ENCODE measurements at places on chromosomes 1 and 21.

- no peak for DNase-seq
Measured at GRCh38 chr1:101275672-101276071, 38.9 kb downstream of the S1PR1 start.

GRCh38 chr1:187938092-187938491 lies 1109.3 kb downstream of the PLA2G4A start:
- DNase-seq, result no peak

GRCh38 chr1:59032228-59032627 lies 248.4 kb upstream of the JUN start:
- no peak for DNase-seq

- DNase-seq, result no peak
Measured at GRCh38 chr1:223827193-223827663, 18.5 kb downstream of the TP53BP2 start.

DNA sequence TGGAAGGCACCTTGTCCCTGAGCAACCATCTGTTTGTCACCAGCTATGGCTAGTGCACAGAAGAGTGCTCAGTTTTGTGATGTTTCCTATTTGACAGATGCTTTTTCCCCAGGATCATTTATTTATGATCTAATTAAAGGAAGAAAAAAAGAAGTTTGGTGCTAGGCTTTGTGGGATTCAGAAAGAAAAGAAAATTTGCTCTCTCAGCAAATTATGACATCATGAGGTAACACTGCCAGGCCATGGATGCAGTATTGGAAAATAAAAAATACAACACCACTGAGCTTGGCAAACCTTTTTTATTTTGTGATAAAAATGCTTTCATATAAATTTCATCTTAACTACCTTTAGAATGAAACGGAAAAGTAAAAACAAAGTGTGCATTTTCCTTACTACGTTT lies 15.5 kb upstream of the ADAM30 start:
- DNase-seq, result no peak

DNA sequence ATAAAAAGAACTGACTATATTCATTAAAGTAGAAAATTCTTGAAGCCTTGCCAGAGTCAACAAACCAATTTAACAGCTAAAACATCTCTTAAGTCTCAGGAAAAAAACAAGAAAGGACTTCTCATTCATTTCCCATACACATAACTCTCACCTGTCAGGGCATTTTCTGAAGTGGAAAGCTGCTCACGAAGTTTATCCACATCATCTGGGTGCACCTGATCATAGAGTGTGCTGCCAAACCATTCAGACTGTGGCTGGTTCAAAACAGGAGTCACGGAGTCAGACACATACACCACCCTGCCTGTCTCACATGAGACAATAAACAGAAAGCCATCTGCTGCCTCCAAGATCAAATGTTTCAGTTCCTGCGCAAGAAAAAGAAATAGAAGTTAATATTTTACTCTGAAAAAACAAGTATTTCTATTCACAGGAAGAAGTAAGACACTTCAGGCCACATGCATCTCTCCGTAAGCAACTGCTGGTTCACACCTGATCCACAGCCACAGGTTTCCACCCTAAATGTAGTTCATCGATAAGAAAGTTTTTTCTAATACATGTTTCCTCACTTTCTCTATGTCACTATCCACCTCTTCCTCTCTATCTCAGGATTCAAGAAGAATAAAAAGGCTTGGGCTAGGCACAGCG lies 28.2 kb upstream of the CTSK start:
- DNase-seq, result no peak

DNA sequence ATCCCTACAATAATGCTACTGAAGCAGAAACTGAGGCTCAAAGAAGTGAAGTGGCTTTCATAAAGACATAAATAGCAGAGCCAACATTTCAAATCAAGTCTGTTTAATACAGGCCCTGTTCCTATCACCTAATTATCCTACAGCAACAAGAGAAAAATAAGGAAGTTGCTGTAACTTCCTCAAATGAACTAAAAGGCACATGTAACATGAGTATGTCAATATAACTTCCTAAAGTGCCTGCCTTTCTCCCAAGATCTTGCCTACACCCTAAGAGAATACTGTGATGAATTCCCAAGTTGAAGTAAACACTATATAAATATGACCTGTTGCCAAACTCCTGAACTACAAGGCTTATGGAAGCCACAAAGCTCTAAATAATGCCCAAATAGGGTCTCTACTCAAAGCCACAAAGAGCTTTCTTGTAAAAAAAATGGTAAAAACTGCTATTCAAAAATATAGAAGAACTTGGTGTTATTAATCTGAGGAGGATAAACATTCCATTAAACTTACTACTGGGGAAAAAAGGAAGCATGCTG lies 8.6 kb downstream of the BEND5 start:
- DNase-seq, result no peak

- no peak for DNase-seq
Measured at GRCh38 chr1:235275836-235276235, 52.1 kb downstream of the ARID4B start.

- DNase-seq, result peak; percentile 73
Measured at GRCh38 chr1:2840036-2840809, 38.7 kb upstream of the TTC34 start.

- no peak for DNase-seq
Measured at GRCh38 chr1:41764656-41765055, 154.1 kb downstream of the HIVEP3 start.

DNA sequence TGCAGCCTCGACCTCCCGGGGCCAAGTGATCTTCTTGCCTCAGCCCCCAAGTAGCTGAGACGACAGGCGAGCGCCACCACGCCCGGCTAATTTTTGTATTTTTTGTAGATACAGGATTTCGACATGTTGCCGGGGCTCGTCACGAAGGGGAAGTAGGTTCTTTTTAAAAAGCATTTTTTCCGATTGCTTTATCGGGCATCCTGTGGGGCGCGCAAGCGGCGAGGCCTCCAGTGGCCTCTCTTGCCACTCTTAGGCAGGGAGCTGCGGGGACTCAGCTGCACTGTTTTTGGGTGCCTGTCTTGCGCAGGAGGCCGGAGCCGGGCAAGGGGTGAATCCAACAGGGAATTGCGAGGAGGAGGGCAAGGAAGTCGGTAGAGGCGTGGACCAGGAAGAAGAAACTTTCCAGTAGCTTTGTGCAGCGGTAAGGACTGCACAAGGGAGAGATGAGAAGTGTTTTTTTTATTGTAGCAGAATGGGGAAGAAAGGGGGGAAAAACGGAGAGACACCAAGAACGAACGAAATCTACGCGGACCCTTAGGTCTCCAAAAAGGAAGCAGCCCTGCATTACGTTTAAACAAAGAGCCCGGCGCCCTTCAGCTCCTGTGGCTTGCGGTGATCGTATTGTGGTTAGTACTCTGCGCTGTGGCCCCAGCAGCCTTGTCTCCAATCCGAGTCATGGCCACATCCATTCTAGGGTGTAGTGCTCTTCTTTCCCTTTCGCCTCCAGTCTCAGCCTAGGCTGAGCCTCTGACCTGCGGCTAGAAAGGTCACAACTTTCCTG lies 164.8 kb downstream of the PPIAL4G start:
- DNase-seq, result peak; percentile 66

GRCh38 chr1:62436039-62436465 lies 797 bp upstream of the USP1 start:
- DNase-seq, result peak; percentile 99

- DNase-seq, result no peak
Measured at GRCh38 chr1:155856257-155856974, 598 bp downstream of the GON4L start.

DNA sequence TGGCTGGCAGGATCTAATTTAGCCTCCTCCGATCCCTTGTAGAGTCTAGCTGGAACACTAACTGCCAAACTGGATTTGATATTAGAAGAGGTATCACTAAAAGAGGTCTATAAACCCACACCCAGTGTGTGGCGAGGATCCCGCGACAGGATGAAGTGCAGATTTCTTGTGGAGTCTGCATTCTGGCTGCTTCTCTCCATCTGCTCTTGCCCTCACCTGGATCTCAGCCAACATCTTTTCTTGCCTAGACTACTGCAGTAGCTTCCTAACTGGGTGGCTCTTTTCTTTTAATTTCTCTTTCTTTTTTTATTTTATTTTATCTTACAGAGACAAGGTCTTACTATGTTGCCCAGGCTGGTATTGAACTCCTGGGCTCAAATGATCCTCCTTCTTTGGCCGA lies 48.9 kb upstream of the CAPZB start:
- no peak for DNase-seq

DNA sequence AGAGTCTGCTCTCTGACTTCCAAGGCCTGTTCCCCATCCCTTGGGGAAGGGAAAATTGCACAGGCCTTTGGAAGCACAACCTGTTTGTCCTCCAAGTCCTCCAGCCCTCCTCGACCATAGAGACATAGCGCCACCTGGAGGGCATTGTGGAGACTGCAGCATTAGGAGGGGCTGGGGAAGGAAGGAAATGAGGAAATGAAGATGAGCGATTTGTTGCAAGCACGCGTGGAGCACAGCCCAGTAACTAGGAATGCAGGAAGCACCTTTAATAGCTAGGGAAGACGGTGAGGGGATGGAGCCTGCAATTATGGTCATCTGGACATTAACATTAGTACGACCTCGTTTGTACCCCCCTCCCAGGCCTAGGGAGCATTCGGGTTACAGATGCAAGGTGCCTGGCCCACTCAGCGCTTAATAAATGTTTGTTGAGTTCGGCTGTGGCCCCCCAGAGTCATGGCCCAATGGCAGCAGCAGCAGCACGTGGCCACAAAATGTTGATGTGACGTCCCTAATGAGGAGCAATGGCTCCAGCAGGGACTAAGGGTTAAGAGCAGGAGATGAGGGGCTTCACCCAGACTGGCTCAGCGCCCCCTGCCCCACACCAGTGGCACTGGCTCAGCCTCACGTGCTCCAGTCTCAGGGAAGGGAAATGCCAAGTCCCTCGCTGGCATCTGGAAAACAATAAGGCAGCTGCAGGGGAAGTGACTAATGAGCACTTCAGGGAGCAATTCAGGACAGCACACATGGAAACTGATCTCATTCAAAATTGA lies 8.0 kb upstream of the CAMK2N1 start:
- peak; percentile 81 for DNase-seq

GRCh38 chr1:75707191-75707590 lies 17.3 kb upstream of the ACADM start:
- no peak for DNase-seq

DNA sequence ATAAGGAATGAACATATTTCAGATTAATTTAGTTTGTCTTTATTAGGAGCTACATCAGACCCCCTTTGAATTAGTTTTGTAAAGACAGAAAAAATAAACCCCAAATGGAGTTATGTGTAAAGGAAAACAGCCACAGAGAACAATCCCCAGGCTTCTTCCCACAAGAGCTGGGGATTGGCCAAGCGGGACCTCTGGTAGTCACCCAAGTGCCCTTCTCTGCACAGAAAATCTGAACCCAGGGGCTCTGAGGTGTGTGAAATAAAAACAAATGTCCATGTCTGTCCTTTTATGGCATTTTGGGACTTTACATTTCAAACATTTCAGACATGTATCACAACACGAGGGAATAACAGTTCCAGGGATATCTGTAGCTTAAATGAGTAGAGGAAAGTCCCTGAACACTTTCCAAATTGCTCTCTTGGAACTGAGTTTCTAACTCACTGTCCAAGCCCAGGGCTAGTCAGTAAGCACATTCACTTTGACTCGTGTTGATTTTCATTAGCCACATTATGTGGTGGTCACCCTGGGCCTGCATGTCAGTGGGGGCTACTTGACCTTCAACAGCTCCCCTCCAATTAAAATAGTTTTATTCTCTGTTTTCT lies 22.5 kb downstream of the DPT start:
- DNase-seq, result no peak

- no peak for DNase-seq
Measured at GRCh38 chr1:169623132-169623926, 6.6 kb downstream of the SELP start.

- DNase-seq, result no peak
Measured at GRCh38 chr1:40270152-40270834, 12.3 kb downstream of the ZMPSTE24 start.

GRCh38 chr1:209565759-209566678 lies 17.5 kb upstream of the CAMK1G start:
- DNase-seq, result peak; percentile 74

DNA sequence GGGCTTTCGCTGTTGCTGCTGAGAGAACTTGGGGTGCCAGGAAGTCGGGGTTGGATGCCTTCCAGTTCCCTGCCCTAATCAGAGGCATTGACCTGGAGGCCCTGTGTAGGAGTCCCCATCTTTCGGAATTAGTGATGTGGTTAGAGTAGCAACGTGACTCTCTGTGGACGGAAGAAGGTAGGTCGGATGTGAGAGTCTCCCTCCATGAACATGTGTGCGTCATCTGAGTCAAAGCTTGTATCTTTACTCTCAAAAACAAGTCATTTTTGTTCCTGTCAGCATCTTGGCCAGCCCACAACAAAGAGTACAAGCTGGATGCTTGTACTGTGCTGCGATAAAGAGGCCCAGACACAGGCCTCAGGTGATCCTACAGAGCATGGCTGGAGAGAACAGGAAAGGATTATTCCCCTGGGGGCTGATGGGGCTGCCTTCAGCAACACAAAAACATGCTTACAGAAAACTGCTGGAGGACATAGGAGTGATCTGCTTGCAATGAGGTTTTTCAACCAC lies 31.0 kb upstream of the IL10 start:
- peak; percentile 87 for DNase-seq
